ENCODE measurements at places on chromosomes 4 and X.

- no peak for DNase-seq
Observed at GRCh38 chrX:10197279-10198210, 40.8 kb downstream of the CLCN4 start.

DNA sequence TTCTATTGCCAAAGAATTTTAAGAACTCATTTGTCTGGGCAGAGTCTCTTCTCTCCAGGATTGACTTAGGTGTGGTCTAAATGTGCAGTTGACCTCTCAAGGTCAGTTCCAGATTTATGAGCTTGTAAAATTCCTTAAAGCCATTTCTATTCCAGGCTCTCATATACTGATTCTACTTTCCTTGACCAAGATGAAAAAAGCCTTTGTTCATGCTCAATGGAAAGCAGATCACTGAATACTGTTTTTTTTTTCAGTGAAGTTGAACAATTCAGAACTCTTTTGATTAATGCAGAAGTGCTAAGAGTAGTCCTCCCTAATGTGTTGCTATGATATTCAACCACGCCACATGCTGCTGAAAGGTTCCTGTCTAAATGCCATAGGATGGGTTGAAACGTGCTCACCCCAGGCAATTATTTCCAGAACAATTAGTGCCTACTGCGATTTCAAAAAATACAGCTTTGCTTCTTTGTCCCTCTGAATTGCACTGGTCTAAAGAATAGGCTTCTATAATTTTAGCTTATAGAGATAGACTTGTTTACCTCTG lies 312.4 kb upstream of the PABPC5 start:
- DNase-seq = no peak

DNA sequence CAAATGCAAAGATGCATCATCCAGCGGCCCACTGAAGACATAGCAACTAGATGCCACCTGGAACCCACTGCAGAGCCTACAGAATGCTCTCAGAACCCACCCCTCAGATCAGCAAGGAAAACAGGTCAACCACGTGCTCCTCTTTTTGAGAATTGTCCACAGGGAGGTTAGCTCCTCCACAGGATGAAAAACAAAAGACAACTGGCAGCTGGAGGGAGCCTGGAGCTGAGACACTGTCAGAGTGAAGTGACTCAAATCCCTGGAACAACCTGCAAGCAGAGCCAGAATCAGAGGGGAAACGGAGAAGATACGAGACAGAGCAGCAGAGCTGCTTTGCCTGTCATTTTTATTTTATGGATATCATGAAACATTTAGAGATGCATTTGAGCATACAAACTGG lies 277.6 kb downstream of the GASK1B start:
- no peak for DNase-seq

DNA sequence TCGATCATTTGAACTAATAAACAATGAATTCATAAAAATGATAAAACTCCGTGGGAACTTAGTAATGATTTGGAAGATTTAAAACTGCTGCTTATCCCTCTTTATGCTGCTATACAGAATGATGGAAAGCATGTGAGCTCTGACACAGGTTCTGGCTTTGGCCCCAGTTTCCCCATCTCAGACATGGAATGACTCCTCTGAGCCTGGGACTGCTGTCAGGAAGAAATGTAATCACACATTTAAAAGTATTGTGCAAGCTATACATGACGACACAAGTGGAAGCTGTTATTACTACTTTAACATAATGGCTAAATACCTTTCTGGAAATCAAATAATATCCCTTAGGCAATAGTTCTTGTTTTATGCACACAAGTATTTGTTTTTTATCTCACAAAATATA lies 161.7 kb downstream of the DCHS2 start:
- DNase-seq = no peak

GRCh38 chrX:121671649-121672048 lies 624.2 kb downstream of the GLUD2 start:
- DNase-seq = no peak
